Activated CD4-positive, alpha-beta T cell treated with anti-CD3 and anti-CD28 coated beads, Interleukin-2, Interleukin-6, amounts not matched to agents 100 ng/mL and 50 ng/mL, durations not matched to agents 16 hours and 8 hours (primary cell): ENCODE measurements at places on chromosomes 11 and 22.

DNA sequence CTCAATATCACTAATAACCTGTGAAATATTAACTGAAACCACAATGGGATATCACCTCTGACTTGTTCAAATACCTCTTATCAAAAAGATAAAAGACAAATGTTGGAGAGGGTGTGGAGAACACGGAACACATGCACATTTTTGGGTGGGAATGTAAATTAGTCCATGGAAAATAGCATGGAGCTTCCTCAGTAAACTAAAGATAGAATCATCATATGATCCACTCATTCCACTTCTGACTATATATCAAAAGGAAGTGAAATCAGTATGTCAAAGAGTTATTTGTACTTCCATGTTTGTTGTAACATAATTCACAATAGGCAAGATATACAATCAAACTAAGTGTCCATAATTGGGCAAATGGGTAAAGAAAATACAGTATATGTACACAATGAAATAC lies 57.4 kb downstream of the TYR start:
- no peak for DNase-seq

- no peak for DNase-seq
Observed at GRCh38 chr11:13674799-13675509, 6.5 kb downstream of the FAR1 start.

DNA sequence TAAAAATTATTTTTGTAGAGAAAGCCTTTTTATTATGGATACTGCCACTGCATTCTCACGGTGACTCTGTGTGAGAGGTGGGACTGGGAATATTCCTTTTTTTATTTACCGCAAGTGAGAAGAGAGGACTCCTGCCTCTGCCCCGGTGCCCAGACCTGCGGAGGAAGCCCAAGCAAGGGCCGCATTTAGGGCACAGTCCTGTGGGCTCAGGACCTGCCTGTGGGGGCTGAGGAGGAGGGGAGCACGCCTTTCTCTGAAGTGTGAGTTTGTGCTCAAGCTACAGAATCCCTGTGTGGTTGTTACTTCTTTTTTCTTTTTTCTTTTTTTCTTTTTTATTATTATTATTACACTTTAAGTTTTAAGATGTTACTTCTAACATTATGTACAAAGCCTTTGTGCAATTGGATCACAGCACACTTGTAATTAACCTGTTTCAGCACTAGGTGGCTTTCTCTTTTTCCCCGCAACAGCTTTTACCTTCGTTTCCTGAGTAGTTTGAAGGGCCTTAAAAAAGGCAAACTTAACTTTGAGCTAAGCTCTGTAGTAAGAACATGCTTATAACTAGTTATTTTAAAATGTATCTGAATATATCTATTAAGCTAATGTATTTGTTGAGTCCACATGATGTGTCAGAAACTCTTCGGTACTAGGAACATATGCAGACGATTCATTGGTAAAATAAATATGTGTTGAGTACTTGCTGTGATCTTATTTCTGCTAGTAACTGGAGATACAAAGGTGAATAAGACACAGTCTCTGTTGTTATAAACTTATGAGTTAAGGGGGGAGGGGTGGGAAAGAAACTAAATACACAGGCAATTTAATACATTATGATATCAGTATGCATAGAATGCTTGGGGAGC lies 18.3 kb downstream of the AMOTL1 start:
- peak; percentile 41 for DNase-seq

- no peak for DNase-seq
Observed at GRCh38 chr11:4090258-4090657, 4.3 kb upstream of the RRM1 start.

- peak; percentile 54 for DNase-seq
Observed at GRCh38 chr22:39859903-39860588, 33.5 kb downstream of the ENTHD1 start.

GRCh38 chr11:48180627-48181026 lies 36.0 kb upstream of the OR4B1 start:
- no peak for DNase-seq

DNA sequence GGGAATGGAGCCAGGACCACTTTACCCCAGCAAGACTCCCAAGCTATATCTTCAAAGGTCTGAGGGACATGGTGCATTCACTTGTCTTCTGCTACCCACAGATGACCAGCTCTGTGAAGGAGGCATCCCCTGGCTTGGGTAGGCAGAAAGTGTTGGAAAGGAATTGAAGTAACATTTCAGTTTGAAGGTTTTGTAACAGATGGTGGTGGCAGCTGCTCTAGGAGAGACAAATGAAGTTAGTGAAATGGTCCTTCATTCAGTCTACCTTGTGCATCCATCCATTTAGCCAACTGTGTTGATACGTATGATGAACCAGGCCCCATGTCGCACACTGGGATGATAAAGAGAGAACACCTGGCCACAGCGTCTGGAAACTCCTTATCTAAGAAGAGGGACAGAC lies 140.5 kb downstream of the COMMD9 start:
- no peak for DNase-seq

- no peak for DNase-seq
Observed at GRCh38 chr11:35815556-35816315, 128.1 kb upstream of the LDLRAD3 start.

GRCh38 chr11:113806406-113806805 lies 26.8 kb downstream of the CLDN25 start:
- DNase-seq = peak; percentile 20

DNA sequence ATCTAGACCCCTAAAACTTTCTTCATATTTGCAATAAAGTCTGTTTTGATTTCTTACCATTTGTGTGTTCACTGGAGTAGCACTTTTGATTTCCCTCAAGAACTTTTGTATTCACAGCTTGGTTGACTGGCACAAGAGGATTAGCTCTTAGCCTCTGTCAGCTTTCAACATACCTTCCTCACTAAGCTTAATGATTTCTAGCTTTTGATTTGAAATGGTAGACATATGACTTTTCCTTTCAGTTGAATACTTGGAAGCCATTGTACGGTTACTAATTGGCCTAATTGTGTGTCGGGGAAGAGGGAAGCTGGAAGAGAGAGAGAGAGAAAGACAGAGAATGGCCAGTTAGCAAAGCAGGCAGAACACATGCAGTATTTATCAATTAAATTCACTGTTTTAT lies 180.5 kb downstream of the ARHGAP42 start:
- DNase-seq = no peak

DNA sequence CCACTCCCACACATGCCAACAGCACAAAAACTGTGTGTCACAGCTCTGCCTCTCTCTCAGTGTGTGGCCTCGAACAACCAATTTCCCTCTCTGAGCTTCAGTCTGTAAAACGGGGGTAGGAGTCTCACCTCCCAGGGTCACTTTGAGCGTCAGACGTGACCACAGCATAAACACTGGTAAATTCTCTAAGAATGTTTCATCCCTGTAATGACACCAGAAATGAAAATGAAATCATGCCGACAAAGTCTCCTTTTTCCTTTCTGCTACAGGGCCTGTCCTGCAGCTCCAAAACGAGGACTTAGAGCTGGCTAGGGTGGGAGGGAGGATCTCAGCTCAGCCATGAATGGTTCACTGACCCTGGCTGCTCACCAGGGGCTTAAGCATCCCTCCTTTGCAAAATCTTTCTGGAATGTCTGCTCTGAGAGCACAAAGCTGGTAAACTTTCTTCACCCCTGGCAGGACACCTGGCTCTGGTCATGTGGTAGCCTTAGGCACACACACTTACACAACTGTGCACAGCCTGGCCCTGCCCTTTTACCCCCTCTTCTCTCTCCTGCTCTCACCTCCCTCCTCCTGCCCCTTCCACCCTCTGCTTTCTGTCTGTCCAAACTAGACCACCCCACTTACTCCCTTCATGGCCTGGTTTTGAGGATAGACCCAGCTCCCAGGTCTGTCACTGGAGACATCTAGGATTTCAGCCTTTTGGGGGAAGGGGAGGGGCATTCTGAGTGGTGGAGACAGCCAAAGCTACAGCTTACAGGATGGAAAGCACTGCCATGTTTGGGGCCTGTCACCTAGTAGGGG lies 12.3 kb upstream of the TSKU start:
- no peak for DNase-seq

GRCh38 chr22:17729561-17729960 lies 44.7 kb downstream of the BID start:
- no peak for DNase-seq

- DNase-seq = peak; percentile 57
Observed at GRCh38 chr22:33209930-33210784, 152.0 kb upstream of the SYN3 start.

GRCh38 chr22:22863001-22863400 lies 24.6 kb upstream of the IGLL5 start:
- no peak for DNase-seq

DNA sequence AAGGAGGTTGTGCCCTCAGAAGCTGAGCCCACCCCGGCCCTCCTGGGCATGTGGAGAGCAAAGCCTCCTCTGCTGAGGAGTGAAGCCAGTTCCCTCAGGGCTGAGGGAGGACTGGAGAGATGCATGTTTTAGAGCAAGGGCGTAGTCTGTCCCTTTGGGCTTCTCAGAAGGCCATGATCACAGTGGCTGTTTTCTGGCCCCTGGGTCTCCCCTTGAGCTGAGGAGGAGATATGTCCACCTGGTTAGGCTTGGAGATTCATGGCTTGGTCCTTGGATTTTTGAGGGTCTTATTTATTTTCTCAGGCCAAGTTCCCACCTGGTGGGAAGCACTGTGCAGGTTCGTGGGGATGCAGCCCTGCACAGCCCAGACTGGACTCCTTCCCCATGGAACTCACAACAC lies 46.5 kb upstream of the THY1 start:
- no peak for DNase-seq

DNA sequence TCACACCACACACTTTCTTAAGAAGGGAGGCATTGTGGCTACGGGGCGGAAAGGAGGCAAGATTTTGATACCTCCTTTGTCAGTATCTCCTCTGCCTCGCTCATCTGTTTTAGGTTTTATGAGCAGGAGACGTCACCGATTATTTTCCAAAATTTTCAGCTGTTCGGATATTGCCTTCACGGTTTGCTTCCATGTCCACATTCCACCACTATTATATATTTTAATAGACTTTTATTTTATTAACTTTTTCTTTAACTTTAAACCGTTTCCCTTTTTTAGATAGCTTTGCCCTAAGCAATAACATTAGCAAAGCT lies 33.7 kb upstream of the CREB3L1 start:
- DNase-seq = no peak

DNA sequence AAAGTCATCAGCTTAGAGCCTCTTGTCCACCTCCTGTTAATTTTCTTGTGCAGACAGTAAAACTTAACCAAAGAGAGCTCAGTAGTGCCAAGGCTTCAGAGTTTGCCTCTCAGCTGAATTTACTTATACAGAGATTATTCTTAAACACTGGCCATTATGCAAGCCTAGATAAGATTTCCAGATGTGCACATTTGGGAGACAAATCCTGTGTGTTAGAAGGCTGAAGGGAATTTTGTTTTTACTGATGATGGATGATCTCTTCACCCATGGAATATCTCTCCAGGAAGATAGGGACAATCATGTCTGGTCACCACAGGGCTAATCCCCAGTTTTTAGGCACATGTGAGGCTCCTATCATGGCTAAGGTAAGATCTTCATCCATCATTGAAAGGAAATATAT lies 157.6 kb upstream of the FAT3 start:
- DNase-seq = no peak

DNA sequence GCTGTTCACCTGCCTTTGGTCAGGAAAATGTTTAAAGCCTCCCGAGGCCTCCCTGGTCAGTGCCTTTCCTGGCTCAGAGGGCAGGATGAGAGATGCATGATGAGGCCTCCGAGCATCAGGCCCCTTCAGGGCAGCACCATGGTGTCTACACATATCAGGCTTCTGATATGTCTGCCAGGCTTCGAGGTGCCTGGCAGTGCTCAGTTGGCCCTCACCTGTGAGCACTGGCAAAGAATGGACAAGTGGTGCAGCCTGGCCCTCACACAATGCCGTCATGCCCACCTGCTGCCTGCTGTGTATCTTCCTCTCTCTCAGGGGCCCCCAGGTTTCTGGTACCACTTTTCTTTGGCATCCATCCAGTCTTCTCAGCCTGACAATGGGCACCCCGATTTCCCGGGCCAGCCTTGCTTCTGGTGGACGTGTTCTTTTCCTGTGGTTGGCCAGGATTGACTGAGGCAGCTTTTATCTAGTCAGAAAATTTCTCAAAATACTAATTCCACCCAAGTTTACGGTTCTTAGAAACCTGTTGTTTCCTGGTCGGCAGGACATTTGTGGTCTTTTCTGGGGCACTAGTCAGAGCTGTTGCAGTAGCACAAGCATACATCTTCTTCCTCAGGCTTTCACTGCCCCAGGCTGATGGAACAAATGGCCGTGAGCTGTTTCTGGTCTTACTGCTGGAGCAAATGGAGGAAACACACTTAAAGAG lies 76.8 kb upstream of the SUSD2 start:
- peak; percentile 73 for DNase-seq

GRCh38 chr11:57302489-57302888 lies 22.3 kb downstream of the TNKS1BP1 start:
- no peak for DNase-seq

DNA sequence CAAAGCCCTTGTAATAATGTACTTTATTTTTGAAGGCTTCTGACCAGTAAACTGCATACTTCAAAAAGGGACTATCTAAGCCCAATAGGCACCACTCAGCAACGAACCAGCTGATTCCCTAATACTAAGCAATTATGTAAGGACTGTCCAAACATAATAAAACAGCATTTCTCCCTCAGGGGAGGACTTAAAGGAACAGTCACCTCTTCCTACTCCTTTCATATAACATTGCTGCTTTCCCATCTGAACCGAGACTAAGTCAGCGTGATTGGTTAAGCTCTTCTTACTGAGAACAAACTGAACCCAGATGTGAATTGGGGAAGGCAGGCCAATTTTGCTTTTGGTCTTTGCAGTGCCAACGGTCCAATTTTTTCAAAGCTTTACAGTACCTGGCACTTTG lies 420.0 kb downstream of the METTL15 start:
- DNase-seq = no peak

GRCh38 chr22:36881504-36882245 lies 20.9 kb downstream of the NCF4 start:
- peak; percentile 63 for DNase-seq

- DNase-seq = no peak
Observed at GRCh38 chr11:125944350-125945010, 1.4 kb upstream of the VSIG10L2 start.

DNA sequence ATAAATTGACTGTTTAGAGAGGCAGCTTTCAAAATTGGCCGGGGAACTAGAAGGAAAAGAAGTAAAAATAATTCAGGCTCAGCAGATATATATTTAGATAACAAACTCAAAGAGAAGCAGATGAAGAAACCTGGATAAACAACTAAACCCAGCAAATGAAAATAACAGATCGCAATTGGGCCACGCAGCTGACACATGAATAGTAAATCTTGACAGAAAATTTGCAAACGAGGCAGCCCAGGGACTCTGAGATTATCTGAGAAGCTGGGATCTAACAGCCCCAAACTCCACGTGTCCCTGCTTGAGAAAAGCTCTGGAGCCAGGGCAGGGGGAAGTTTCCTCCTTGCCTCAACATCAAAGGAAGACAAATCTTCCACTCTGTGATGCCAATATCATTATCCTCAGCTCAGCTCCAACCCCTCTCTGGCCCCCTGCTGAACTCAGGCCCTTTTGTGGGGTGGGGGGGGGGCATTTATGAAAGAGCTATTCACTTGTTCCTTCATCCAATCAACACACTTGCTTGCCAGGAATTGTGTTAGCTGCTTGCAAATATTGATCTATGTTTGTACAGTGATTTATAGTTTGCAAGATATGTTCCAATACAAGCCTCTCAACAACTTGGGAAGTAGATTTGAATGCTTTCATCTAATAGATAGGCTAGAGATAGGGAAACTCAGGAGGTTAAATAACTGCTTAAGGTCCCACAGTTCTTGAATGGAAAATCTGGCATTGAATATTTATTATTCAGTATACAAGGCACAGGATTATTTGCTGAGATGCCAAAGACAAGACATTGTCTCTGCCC lies 72.5 kb upstream of the C11orf87 start:
- DNase-seq = no peak
